ENCODE measurements at places on chromosomes 2 and 18.

DNA sequence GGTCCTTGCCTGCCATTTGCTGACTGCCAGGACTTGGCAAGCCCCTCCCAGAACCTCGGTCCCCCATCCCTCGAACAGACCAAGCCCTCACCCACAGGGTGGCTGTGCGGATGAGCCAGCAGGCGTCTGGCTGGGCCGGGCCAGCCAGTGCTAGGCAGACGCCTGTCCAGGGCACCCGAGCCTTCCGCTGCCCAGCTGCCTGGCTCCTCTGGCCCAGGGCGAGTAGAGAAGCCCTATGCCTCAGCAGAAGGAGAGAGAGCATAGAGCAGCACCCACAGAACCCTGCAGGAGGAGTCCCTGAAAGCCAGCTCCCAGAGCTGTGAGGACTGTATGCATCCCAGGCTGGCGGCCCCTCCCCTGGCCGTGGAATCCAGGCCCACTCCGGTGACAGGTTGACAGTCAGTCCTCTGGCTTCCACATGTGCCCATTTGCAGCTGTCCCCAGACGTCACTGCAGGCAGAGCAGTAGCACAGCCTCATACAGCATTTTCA, 62.1 kb upstream of the GLI2 start:
- no peak for DNase-seq

GRCh38 chr2:126909781-126910180, 11.1 kb downstream of the TEX51 start:
- peak; percentile 1 for DNase-seq

DNA sequence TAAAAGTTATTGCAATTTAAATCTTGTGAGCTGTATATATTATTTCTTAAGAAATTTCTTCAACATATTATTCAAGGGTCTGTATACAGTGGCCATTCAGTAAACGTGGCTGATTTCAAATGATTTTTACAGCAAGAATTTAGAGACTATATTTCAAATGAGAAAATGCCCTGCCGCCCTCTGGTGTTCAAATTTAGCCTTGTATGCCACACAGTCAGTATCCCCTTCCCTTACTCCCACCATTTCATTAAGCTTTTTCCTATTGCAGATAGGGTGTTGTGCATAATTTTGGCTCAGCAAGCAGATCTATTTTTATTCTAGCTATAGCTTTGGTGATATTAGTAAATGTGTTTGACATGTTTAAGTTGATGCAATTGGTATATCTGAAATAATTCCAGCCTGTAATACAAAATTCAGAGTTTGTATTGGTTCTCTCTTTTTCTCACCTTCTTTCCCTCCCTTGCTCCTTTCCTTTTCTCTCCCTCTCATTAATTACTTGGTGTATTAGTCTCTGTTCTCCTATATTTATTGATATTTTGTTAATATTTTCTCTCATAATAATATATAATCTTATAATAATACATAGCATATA, 22.8 kb upstream of the SCN7A start:
- DNase-seq, result peak; percentile 25

- DNase-seq, result no peak
Measured at GRCh38 chr2:63819765-63820717, 21.7 kb upstream of the UGP2 start.

GRCh38 chr2:231987124-231987727, 25.7 kb downstream of the DIS3L2 start:
- no peak for DNase-seq
